ENCODE measurements at places on chromosomes 7 and 10.

GRCh38 chr10:100019787-100020141 lies 10.0 kb upstream of the DNMBP start:
- DNase-seq = no peak

DNA sequence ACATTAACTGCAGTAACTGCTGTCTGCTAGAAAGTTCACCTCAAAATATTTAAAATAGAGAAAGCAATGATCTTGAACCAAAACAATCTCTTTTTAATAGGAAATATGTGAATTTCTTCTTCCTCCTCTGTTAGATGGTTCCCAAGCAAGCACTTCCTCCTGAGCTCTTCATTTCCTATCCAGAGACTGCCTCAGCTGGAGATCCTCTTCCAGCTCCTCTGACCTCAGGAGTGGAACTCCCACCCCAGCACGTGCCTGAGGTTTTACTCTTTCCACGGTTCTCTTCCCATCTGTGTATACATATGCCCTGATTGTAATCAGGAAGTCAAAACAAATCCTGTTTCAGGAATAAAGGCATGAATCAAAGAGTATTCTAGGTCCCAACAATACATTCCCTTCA lies 5.6 kb downstream of the DENND11 start:
- DNase-seq = no peak

DNA sequence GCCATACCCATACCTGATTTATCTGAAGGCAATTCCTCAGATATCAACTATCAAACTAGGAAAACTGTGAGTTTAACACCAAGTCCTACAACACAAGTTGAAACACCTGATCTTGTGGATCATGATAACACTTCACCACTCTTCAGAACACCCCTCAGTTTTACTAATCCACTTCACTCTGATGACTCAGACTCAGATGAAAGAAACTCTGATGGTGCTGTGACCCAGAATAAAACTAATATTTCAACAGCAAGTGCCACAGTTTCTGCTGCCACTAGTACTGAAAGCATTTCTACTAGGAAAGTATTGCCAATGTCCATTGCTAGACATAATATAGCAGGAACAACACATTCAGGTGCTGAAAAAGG lies 69.0 kb upstream of the RSBN1L start:
- no peak for DNase-seq

DNA sequence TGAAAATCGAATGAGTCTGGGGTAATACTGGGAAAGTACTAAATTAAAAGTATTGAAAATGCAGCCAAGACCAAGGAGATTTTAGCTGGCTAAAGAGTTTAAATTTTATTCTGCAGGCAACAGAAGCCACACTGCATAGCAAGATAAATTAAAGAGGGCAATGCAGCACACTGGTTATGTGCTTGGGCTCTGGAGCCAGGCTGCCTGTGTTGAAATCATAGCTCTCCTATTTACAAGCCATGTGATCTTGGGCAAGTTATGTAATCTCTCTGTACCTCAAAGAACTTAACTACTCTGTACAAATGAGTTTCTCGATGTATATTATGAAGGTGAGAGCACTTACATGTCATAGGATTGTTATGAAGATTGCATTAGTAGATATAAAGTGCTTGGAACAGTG lies 9.9 kb downstream of the SLC25A13 start:
- DNase-seq = no peak

- no peak for DNase-seq
These were observed 1.1 kb upstream of the PTPN12 start for GRCh38 chr7:77536017-77536412.

- DNase-seq = peak; percentile 26
These were observed 647 bp upstream of the NACAD start for GRCh38 chr7:45089341-45089891.
